ENCODE measurements at places on chromosomes 5 and 9.

- DNase-seq: no peak
Measured at GRCh38 chr9:133449760-133450159, 10.0 kb upstream of the CACFD1 start.

GRCh38 chr5:111735583-111736270 is 21.3 kb downstream of the NREP start:
- peak; percentile 97 for DNase-seq

DNA sequence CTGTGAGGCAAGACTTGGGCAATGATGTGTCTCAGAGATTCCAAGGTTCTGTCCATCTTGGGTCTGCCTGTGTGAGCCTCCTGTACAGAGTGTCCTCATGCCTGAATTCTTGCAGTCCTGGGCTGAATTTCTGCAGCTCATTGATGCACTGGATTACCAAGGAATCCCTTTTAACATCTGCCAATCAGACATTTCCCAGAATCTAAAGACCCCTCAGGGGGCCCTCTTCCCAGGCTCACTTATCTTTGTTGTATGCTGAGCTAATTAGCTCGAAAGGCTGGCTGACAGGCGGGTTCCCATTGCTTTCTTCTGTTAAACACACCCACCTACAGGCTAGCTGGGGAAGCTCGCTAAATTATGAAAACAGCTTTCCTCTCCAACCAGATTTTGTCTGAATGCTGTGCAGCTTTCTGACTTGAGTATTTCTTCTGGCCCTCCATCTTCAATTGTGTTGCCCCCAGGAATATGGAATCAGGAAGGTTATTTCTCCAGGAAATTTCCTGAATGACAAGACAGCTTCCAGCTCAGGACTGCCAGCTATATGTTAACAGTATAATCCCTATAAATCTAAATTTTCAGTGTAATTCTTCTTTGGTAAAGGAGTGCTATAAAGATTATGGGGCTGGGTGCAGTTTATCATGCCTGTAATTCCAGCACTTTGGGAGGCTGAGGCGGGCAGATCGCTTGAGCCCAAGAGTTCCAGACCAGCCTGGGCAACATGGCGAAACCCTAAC is at the start of gene LIX1:
TSS of gene LIX1 (minus strand) at position 91 of the 734 bp plus-strand sequence. CDS start at position 56, 35 bp downstream.
- DNase-seq: peak; percentile 68

DNA sequence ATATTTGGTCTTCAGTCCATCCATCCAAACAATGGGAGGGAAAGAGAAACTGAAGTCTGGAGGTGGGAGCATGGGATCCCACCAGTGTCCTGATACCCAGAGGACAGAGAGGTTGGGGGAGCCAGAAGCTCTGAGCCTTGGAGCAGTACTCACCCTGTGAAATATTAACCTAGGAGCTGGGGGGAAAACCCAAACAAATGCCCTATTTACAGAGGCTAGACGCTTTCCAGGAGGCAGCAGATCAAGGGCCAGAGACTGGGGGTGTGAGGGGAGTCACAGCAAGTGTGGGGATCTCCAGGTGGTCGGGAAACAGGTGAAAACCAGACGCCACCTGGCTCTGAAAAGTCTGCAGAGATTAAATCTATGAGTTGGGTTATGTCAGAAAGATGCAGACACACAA is 6.2 kb downstream of the ZER1 start:
- no peak for DNase-seq

DNA sequence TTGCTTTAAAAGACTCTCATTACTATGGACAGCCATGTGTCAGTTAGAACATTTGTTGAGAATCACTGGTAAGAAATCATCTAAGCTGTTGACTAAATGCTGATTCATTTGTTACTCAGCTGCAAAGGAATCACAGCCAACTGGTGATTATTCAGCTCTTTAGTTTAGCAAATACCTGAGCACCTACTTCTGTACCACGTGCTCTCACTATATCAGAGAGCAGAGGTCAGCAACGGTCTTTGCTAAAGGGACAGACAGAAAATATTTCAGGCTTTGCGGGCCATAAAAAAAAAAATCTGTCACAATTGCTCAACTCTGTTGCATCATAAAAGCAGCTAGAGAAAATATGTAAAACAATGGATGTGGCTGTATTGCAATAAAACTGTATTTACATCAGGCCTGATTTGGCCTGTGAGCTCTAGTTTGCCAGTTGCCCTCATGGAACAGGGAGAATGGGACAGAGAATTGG is 377.6 kb downstream of the DNAH5 start:
- DNase-seq: peak; percentile 24

Data from foreskin fibroblast (primary cell).